ENCODE measurements at places on chromosomes 3 and 15. TPM values are rescaled to one million over a fixed set of nuclear protein-coding genes. Genes with fewer than 3 reads are reported as not detected.
A peak's percentile ranks its signal among the peaks of the same experiment; 100 is the strongest.

- DNase-seq: no peak
Observed at GRCh38 chr3:119173325-119173724, at the start of gene UPK1B. Gene UPK1B, plus strand, starts transcription at chr3:119173598. Its CDS starts 13,144 bp downstream, at chr3:119186742.

DNA sequence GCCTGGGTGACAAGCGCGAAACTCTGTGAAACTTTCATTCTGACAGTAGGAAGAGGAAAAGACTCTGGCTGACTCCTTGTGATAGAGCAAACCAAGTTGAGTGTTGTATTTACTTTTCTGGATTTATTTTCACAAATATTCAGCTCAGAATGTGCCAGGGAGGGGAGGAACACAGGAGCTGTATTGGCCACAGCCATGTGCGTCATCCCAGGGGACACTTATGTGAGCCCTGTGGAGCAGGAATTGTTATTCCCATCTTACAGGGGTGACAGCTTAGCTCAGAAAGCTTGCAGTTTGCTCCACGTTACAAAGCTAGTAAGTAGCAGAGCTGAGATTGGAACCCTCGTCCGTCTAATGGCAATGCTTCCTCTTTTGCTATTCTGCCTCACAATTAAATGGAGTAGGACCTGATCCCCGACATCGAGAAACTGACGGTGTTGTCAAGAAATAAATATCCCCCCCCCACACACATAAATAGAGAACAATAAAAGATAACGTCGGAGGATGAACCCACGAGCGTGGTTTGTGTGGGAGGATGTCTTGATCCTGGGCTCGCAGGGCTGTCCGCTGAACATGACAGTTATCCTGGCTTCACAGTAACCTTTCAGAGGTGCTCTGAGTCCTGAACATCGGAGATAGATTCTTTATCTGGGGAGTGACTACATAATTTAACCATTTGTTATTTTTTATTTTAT lies 151.6 kb upstream of the CTDSPL start:
- DNase-seq: no peak

The RUBCN gene
- 24.6 TPM for total RNA-seq

GRCh38 chr3:100954199-100954935 lies 38.9 kb downstream of the ABI3BP start:
- DNase-seq: no peak

DNA sequence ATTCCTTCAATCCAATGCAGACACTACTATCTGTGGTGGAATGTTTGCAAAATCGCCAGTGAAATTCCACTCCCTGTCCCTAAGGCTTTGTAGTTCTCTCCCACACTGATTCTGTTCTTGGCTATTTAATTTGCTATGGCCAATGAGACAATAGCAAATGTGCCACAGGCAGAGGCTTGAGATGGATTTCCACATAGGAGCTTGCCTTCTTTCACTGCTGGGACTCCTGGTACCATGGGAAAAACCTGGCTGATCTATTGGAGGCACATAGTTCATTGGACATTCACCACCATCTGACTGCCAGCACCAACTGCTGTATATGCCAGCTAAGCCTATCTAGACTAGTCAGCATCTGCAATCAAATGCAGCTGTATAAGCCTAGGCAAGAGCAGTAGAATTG lies 103.8 kb downstream of the NR1D2 start:
- DNase-seq: no peak

The ADIPOQ gene
- total RNA-seq: not detected

DNA sequence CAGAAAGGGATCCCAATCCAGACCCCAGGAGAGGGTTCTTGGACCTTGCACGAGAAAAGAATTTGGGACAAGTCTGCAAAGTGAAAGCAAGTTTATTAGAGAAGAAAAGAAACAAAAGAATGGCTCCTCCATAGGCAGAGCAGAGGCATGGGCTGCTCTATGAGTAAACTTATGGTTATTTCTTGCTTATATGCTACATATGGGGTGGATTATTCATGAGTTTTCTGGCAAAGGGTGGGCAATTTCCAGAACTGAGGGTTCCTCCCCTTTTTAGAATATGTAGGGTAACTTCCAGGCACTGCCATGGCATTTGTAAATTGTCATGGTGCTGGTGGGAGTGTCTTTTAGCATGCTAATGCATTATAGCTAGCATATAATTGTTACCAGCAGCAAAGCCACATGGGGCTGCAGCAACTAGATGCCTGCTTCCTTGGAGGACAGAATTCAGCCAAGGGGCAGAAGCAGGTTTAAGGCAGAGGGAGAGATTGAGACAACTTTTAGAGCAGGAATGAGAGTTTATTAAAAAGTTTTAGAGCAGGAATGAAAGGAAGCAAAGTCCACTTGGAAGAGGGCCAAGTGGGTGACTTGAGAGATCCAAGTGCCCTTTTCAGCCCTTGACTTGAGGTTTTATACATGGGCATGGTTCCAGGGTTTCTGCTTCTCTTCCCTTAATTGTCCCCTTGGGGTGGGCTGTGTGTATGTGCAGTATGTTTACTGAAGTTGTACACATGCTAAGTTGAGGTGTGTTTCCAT lies 41.3 kb downstream of the METTL6 start:
- DNase-seq: no peak

The PHLDB2 gene
- 37.5 TPM for total RNA-seq

The TRIM42 gene
- total RNA-seq: not detected

The CCR3 gene
- not detected for total RNA-seq

The AGBL1 gene
- not detected for total RNA-seq

GRCh38 chr15:68656438-68656739 lies 77.6 kb downstream of the CORO2B start:
- DNase-seq: no peak

GRCh38 chr15:62953496-62954045 lies 89.0 kb upstream of the TPM1 start:
- no peak for DNase-seq

- DNase-seq: no peak
Observed at GRCh38 chr3:143083781-143084180, 35.8 kb upstream of the CHST2 start.

- no peak for DNase-seq
Observed at GRCh38 chr3:5194341-5194740, 6.8 kb downstream of the EDEM1 start.

DNA sequence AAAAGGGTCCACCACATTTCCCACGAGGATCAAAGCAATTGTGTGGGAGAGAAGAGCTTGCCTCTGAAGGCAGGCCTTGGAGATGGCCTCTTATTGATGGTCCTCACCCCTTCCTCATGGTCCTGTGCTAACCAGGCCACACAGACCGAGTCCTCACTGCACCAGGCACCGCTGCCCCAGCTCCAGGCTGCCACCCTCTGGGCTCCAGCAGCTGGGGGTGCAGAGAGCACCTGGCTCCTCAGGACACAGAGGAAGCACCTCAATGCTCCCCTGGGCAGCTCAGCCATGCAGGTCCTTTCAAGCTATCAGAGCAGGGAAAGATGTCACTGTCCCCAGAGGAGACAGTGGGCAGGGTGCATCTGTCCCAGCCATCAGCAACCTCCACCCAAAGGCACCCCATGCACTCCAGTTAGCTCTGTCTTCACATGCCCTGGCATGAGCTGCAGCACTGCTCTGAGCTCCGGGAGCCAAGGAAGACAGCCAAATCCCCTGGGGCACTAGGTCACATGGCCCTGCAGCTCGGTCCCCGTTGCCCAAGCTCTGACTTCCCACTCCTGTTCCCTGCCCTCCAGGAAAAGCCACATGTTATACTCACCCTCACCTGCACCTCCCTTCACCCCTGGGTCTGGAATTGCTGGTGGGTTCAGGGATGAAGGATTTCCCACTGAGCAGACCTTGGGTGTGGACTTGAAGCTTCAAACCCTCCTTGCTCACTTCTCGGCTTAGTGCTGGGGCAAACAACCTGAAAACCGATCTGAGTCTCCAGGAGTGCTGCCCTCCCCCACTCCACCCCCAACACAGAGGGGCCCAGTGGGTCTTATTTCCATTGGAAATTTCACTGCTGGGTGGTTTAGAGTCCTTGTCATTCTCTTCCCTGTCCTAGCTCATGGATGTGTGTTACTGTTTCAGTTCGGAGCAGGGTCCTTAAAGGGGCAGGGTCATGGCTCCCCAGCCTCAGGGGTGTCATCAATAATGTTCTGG lies 32.6 kb downstream of the ALS2CL start:
- no peak for DNase-seq

The RAB43 gene
- 22.4 TPM for total RNA-seq

DNA sequence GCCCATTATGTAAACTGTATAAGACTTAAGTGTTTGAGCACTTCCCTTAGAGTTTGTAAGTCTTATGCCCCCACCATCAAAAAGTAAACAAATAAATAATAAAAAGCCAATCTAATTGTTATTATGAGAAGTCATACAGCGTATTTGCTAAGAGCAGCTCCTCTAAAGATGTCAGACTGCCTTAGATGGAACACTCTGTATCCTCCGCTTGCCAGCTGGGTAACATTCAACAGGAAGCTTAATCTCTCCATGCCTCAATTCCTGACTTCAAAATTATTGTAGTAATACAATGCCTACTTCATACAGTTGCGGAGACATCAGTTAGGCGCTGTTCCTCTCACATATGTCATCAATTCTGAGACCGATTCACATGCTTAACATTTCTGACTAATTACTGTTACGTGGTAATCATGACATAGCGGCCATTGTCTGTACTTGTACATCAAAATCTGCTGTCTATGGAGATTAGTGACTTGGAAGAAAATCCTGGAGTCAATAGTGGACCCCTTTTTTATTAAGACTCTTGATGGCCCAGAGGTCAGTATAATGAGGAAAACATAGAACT lies 417.7 kb downstream of the LPP start:
- no peak for DNase-seq

- DNase-seq: no peak
Observed at GRCh38 chr3:195580744-195581443, 2.8 kb downstream of the APOD start.

DNA sequence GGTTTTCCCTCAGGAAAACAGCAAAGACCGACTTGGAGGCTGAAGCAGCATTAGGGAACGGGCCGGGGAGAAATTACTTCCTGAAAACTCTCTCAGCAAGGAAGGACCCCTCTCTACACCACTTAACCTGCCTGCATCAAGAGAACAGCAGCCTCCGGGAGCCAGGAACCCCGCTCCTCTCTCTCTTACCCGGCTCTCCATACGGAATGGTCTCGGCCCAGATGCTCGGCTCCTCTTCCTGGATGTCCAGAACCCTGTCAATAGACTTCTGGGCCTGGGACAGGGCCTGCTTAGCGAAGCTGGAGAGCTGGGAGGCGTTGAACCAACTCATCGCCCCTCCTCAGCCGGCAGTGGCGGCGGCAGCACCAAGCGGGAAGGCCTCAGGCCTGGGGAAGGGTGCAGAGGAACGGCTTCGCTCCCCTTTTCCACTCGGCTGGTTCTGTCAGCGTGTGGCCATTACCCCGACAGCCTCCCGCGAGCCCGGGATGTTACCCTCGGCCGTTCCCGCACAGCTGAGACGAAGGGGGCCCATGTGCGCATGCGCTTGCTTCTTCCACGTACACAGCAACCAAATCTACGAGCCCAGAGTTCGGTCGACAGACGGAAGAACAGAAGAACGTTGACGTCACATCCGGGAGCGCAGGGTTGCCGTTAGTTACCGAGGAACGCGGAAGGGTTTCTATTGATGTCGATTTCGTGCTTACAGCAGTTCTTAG lies at the start of gene TMF1:
TMF1 (minus strand) TSS at position 578 of the 716 bp plus-strand sequence; CDS start at position 331, 247 bp downstream.
- DNase-seq: peak; percentile 96

The RSL24D1 gene
- 86.5 TPM for total RNA-seq

DNA sequence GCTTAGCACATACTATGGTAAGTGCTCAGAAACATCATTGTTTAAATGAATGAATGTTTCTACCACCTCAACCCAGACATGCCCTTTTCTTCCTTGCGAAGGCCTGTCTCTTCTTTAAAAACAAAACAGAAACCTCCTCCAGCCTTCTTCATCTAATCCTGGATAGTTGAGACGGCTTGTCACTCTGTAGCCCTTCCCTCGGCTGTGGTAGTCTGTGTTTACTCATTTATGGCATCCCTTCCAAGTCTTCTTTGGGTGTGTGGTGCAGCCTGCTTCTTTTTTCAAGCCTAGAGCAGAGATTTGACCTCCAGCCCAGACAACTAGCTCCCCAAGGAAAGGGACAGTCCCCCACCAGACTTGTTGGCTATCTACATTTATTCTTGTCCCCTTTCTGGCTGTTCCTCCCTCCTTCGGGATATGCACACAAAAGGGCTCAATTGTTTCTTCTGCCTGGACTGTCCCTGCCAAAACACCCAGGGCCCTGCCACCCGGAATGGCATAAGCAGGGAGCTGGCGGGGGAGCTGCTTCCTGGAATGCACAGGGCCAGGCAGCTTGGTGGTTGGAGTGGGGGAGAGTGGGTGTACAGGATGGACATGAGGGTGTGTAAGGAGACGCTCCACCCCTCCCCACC lies 67.8 kb downstream of the ITGA11 start:
- DNase-seq: no peak

DNA sequence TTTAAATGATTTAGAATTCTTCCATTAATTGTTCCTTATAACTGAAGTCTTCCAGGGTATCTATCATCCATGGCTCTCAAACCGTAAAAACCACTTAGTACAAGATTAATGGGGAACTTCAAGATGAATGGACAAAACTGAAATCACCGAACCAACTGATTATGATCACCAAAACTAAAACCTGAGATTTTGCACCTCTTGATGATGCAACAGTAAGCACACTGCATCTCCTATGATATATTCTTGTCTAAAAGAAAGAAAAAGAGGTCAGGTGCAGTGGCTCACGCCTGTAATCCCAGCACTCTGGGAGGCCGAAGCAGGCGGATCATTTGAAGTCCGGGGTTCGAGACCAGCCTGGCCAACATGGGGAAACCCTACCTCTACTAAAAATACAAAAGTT lies 3.6 kb upstream of the ISY1 start:
- no peak for DNase-seq

DNA sequence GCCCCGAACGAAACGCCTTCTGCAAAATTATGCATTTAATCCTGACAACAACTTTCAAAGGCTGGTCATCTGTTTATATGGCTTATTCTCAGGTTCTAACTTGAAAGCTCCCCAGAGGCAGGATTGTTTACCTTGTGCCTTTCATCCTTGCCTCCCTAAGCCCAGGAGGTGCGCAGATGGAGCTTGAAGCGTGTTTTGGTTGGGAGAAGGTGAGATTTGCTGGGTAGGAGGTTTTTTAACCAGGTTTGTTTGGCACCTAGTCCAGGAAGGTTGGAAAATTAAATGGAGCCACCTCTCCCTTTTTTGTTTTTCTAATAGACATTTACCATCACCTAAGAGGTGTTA lies 675 bp downstream of the TSEN2 start:
- no peak for DNase-seq

The PLCL2 gene
- 3.5 TPM for total RNA-seq

The LDHAL6B gene
- not detected for total RNA-seq

DNA sequence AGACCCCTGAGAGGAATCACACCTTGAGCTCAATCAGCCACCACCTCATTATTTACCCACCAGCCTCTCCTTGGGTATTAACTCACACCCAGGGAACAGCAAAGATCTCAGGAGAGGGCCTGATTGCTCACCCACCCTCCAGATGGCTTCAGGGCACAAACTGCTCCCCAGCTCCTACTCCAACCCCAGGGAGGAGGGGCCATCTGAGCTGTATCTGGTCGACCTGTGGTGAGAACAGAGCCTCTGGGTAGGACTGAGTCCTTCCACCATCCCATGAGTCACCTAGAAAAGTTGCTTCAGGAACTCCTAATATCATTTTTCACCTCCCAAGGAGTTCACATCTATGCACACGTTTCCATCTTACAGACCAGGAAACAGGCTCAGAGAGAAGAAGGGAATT lies 44.8 kb upstream of the HES1 start:
- DNase-seq: no peak

- peak; percentile 30 for DNase-seq
Observed at GRCh38 chr3:182740710-182741109, 52.6 kb upstream of the ATP11B start.

GRCh38 chr3:112119962-112120836 lies 12.8 kb downstream of the GCSAM start:
- DNase-seq: no peak

Measured in epithelial cell of proximal tubule (primary cell).